ENCODE measurements at places on chromosomes 6 and 20.

- DNase-seq = no peak
Observed at GRCh38 chr6:34537922-34538550, 18.1 kb downstream of the SPDEF start.

GRCh38 chr6:89567630-89568390 is 70.7 kb downstream of the LYRM2 start:
- DNase-seq = no peak

- no peak for DNase-seq
Observed at GRCh38 chr20:1627200-1627550, 7.4 kb upstream of the SIRPB1 start.

- no peak for DNase-seq
Observed at GRCh38 chr6:157941101-157941863, 40.4 kb upstream of the SYNJ2 start.

DNA sequence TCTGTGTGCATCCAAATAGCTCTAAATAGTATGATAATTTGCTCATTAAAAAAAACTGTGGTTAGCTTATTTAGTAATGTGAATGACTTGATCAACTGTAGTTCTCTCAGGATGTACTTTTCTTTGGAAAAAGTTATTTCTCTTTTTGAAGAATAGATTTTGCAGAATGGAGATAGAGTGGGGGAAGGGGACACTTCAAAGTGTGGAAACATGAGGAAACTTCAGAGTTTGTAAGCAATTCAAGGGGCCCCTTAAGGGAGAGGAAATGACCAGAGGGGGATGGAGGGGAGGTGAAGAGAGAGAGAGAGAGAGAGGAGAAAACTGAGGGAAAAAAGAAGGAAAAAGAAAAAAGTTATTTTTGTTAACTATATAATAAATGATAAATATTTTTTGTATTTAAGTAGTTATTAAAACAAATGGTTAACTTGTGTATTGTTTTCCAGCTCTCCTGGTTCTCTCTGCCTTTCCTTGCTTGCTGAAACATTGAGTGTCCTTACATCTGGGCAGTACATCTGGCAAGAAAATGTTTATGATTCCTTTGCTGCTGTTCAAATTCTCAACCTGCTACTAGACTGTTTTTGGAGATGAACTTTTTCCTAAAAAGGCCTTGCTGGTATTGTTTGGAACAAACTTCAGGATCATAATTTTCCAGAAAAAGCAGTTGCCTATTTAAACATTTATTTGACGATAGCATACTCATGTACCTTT is 497.5 kb upstream of the CITED2 start:
- DNase-seq = no peak

GRCh38 chr20:49460916-49461315 is 21.6 kb downstream of the KCNB1 start:
- no peak for DNase-seq

DNA sequence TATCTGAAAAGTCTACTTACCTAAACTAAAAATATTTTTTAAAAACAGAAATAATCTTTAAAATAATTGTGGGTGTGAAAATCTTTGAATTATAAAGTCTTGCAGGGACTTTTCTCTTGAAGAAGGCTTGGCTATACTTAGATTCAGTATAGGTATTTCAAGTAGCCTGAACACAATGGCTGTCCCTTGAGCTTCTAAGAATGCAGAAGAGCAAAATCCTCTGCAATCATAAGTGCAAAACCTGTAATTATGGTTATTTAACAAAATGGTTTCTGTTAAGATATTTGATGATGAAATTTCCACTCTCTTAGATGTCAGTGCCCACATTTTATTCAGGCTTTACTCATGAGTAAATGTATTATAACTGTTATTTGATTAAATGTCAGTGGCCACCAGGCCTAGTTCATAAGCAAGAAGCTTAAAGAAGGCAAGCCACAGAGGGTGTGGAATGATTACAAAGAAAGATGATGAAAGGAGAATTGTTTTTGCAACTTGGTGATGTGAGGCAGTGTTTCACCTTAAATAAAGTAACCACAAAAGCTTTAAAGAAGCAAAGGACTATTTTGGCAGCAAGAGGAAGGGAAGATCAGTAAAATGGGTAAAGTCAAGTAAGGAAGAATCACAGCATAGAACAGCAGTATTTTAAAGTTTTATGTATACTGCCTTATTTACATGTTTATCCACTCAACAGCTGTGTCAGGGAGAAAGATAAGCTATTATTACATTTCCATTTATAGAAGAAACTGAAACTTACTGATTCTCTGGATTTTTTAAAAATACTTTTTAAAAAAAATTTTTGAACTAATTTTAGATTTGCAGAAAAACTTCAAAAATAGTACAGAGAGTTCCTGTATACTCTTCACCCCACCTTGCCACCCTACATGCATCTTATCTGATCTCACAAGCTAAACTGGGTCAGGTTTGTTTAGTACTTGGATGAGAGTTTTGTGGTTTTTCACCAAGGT is 351.2 kb upstream of the RUNX2 start:
- no peak for DNase-seq

DNA sequence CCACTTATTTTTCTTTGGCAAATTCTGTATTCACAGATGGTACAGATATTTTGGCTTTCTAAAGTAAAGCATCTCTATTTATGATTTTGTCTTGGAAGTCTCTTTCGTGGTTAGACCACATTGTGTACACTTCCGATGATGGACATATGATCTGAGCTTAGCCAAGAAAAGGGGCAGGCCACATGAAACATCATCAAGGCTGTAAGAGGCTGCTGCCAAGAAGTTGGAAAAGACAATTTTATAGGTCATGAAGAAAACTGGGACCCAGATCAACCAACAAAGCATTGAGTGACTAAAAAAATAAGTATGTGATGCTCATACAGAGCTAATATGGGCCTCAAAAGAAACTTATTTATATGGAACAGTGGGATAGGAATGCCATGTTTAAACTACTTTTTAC is 266.4 kb downstream of the HAO1 start:
- no peak for DNase-seq

- no peak for DNase-seq
Observed at GRCh38 chr20:60254901-60255411, 296.7 kb downstream of the CDH26 start.

GRCh38 chr6:163525926-163526325 is 111.4 kb downstream of the QKI start:
- DNase-seq = no peak

GRCh38 chr6:15269011-15269410 is 23.1 kb downstream of the JARID2 start:
- no peak for DNase-seq

- DNase-seq = no peak
Observed at GRCh38 chr6:109315341-109316110, 66.7 kb downstream of the CD164 start.

- DNase-seq = no peak
Observed at GRCh38 chr6:14913931-14914330, 331.9 kb upstream of the JARID2 start.

GRCh38 chr6:11692451-11693376 is 85.9 kb downstream of the ADTRP start:
- DNase-seq = no peak

- no peak for DNase-seq
Observed at GRCh38 chr6:10577112-10577511, 56.0 kb downstream of the GCNT2 start.

- no peak for DNase-seq
Observed at GRCh38 chr6:106014955-106015354, 71.2 kb upstream of the PRDM1 start.

- no peak for DNase-seq
Observed at GRCh38 chr20:63831993-63832686, 1.1 kb upstream of the ZBTB46 start.

GRCh38 chr6:134883314-134883713 is 66.6 kb downstream of the ALDH8A1 start:
- no peak for DNase-seq

DNA sequence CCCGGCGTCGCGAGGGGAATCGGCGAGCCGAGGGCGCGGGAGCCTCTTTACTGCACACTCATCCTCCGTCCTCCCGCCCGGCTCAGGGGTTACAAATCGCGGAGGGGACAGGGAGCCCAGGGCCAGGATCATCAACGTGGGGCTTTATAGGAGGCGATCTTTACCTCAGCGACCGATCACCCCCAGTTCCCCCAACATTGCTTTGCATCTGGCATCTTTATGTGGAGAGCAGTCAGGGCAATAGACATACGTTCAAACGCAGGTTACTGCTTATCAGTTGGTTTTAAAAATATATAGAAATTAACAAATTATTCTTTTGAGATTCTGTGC is 634 bp downstream of the HSF2 start:
- DNase-seq = no peak

DNA sequence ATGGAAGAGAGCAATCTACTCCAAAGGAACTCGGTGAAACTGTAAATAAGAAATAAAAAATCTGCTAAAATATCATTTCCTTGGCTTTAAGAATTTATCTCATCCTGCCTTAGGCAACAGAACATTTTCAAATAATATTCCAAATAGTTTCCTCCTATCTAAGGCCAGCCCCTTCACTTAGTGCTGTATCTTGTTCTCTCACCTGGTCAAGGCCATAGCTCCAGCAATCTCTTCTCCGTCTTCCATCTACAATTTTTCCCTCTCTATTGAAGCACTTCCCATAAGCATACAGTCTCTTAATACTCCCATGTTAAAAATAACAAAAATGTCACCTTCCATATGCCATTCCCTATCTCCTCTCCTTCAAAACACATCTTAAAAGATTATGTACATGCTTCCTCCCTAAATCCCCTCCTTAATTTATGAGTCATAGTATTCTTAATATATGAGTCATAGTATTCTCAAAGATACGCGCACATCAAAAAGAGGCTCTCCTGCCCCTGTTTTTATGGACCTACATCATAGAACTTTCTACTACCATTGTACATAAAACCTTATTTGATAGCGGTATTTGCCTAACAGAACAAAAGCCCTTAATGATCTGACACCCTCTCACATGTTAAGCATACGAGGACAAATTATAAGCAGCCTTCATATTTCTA is 146.9 kb downstream of the PDE10A start:
- DNase-seq = no peak

- DNase-seq = no peak
Observed at GRCh38 chr6:32181148-32181702, 2.8 kb downstream of the AGER start.

DNA sequence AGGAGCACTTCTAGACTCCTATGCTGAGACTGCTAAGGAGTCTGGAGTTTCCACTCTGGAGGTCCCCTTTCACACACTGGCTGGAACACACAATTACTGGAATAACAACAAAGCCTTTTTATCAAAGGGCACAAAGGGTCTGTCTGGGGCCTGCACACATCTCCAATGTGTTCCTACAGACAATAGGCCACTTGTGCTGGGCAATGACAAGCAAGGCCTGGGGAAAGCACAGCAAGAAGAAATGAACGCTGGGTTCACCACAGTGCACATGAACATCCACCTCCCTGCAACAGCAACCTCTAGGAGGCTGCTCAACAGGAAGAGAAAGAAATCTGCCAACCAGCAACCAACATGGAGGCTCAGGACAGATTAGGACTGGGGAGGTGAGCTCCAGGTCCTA is 43.9 kb downstream of the TRPC4AP start:
- DNase-seq = no peak

DNA sequence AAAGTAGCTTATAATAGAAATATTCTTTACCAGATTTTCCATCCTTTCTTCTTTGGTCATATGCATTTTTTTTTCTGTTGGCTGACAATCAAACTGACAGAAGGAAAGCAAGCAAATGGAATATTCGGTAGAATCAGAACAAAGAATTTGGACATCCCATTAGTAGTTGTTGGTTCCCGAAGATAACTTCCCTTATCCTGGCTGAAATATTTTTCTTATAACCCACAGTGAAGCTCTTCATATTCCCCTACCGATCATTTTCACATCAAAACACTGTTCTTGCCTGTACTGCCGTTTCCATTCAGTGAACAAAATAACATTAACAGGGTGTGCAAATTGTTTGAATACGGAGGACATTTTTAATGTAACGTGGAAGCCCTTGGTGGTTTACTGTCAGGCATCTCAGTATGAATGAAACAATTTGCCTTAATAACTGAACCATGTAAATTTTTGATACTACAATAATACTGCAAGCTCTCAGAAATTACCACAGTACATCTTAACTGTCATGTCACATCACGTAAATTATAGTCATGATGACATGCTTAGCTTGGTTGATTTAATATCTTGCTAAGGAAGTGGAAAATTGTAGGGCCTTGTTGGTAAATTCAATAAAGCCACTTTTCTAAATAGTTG is 311.5 kb downstream of the LAMA2 start:
- DNase-seq = no peak

GRCh38 chr20:21389368-21389767 is 8.0 kb downstream of the NKX2-4 start:
- no peak for DNase-seq

GRCh38 chr6:74182992-74183391 is 487.0 kb downstream of the CD109 start:
- DNase-seq = no peak

DNA sequence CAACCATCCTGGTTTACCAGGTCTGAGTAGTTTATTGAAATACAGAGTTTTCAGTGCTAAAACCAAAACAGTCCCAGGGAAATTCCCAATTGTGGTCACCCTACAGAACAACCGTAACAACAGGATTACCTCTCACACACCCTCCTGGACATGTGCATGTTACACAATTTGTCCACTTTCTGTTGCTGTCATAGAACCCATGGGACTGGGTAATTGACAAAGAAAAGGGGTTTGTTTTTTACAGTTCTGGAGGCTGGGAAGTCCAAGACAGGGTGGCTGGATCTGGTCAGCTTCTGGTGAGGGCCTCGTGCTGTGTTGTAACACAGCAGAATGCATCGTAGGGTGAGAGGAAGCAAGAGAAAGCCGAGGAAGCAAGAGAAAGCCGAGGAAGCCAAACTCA is 9.1 kb upstream of the ADA start:
- DNase-seq = no peak

GRCh38 chr6:84581494-84582259 is 182.7 kb downstream of the TBX18 start:
- no peak for DNase-seq

- peak; percentile 21 for DNase-seq
Observed at GRCh38 chr20:25584905-25585704, at the start of gene NINL. NINL (minus strand) TSS chr20:25585531; CDS start chr20:25526587, 58,944 bp downstream.

- DNase-seq = no peak
Observed at GRCh38 chr6:111552241-111552744, 53.4 kb downstream of the TRAF3IP2 start.

- DNase-seq = no peak
Observed at GRCh38 chr6:158226655-158227512, 58.7 kb downstream of the GTF2H5 start.

- DNase-seq = no peak
Observed at GRCh38 chr20:39641423-39641822, 679.3 kb downstream of the DHX35 start.

DNA sequence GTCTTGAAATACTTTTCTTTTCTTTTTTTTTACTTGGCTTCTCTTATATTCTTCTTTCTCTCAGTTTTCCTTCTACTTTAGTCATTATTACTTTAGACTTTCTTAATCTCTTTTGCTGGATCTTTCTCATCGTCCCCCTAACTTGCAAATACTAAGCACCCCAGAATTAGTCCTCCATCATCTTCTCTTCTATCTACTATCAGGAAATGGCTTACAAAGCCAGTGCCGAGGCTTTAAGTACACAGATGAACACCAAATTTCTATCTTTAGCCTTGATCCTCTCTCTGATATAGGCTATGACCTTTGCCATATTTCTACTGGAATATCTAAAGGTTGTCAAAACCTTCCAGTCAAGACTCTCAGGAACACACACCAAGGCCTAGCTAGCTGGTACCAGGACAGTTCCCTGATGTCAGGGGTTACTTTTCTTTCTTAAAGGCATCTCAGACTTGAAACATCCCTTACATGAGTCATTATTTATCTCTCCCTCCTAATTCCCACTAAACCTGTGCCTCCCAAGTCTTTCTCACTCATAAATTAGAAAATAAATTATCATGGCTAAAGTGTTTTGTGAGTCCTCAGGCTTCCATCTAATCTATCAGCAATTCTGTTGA is 278.6 kb upstream of the TCF21 start:
- no peak for DNase-seq

GRCh38 chr6:52063584-52064344 is 23.6 kb downstream of the PKHD1 start:
- peak; percentile 24 for DNase-seq

Data from stimulated activated CD4-positive, alpha-beta T cell treated with anti-CD3 and anti-CD28 coated beads, TNF-alpha, amount 100 ng/mL, for 1 hour (primary cell).